Stimulated activated CD8-positive, alpha-beta memory T cell treated with anti-CD3 and anti-CD28 coated beads, Interleukin-7, amount 100 ng/mL, for 48 hours (primary cell): ENCODE measurements at places on chromosomes 12 and 14.

GRCh38 chr12:7072035-7072434 lies 11.5 kb downstream of the C1S start:
- DNase-seq: no peak

DNA sequence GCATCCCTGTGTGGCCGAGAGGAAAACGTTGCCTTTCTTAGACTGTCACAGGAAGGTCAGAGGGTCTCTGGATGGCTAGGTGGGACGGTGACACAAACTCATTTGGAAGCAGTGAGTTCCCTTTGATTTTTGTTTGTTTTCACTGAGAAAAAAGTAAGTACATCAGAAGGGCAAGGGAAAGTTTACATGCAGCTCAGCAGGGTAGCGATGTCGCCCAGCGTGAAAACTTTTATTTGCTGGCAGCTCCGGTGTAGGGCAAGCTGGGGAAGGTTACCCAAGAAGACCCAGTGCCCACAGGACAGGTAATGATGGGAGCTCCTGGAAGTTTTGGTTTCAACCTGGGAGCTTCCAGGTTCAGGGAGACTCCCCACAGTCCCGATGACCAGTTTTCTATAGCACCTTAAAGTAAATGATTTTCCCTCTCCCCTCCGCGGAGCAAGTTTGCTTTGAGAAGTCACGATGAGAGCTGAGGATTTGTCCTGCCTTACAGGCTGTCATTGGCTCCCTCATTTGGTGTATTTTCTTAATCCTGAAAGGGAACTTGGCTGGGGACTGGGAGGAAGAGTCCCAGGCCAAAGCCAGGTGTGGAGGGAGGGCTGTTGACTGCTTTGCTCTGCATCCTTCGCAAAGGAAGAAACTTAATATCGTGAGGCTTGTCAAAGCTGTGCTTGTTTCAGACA lies 64.7 kb upstream of the ESRRB start:
- no peak for DNase-seq

- no peak for DNase-seq
These were observed 1.1 kb downstream of the PAX9 start for GRCh38 chr14:36662543-36663403.

DNA sequence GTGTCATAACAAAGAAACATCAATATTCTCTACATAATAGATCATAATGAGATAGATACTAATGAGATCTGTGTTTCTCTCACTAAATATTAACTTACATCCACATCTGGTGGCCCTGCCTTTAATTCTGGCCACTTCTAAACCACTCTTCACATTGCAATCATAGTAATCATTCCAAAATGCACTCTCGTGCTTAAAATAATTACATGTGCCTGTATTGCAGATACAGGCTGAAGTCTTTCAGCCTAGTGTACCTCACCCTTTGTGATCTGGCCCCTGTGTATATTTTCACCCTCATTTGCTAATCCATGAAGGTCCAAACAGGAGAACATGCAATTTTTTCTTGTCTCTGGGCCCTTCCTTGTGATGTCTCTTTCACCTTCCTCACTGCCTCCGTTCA lies 108.0 kb downstream of the LIN7A start:
- no peak for DNase-seq

DNA sequence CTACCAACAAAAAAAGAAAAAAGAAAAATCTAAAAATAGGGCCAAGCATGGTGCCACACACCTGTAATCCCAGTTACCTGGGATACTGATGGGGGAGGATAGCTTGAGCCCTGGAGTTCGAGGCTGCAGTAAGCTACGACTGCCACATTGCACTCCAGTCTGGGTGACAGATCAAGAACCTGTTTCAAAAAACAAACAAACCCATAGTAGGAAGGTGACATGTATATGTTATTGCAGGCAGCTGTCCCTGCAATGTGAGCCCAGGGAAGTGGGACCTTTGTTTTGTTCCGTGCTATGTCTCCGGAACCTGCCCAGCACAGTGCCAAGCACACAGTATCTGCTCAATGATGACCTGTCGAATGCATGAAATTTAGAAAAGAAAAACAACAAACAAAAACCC lies 37.2 kb upstream of the YY1 start:
- DNase-seq: no peak

GRCh38 chr12:116159593-116160200 lies 117.8 kb downstream of the MED13L start:
- no peak for DNase-seq

GRCh38 chr12:93363841-93364297 lies 13.9 kb upstream of the NUDT4 start:
- DNase-seq: no peak

DNA sequence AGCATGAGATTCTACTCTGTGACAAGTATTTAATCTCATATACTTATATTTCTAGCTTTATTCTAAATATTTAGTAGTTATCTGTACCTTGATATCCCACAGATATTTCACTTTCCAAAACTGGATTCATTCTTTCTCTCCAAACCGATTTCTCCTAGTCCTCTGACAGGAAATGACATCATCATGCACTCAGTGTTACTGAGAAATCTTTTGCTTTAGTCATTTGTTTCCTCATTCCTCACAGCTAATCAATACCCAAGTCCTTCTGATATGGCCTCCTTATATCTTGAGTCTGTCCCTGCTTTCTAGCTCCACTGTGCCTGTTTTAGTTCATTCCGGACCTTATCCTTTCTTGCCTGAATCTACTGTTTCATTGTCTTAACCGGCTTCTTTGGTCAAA lies 39.4 kb upstream of the E2F7 start:
- no peak for DNase-seq

- DNase-seq: no peak
These were observed 5.9 kb upstream of the TEX22 start for GRCh38 chr14:105392131-105393090.

DNA sequence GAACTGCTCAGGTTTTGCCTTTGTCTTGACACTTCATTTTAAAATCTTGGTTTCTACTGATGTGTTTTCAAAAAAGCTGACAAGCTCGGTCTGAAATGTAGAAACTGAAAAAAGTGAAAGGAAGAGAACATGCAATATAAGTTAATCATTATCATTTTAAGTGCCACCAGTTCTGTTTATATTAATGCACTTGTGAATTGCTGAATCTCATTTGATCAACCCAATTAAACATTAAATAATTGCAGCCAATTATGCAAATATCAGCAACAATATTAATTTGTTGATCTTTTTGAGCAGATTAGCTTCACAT lies 133.8 kb downstream of the BCAT1 start:
- DNase-seq: no peak

GRCh38 chr12:87074781-87075180 lies 818.6 kb upstream of the MGAT4C start:
- no peak for DNase-seq

- no peak for DNase-seq
These were observed 591 bp upstream of the IRF9 start for GRCh38 chr14:24160499-24160849.

GRCh38 chr14:101991352-101991751 lies 27.0 kb downstream of the DYNC1H1 start:
- DNase-seq: no peak

DNA sequence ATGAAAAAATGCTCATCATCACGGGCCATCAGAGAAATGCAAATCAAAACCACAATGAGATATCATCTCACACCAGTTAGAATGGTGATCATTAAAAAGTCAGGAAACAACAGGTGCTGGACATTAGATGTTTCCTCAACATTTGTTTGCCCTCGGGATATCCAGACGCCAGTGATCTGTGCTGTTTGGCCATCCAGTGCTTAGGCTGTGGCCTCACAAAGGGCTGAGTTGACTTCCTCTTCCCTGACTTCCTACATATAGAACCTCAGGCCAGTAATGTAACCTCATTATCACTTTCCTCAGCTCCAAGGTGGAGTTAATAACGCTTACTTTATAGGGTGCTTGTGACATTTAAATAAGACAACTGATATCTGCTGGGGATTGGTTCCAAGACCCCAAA lies 51.8 kb downstream of the SLC15A5 start:
- DNase-seq: no peak

GRCh38 chr12:92295523-92295922 lies 149.9 kb upstream of the BTG1 start:
- no peak for DNase-seq

- no peak for DNase-seq
These were observed 82.2 kb downstream of the PTPRO start for GRCh38 chr12:15404485-15404884.

DNA sequence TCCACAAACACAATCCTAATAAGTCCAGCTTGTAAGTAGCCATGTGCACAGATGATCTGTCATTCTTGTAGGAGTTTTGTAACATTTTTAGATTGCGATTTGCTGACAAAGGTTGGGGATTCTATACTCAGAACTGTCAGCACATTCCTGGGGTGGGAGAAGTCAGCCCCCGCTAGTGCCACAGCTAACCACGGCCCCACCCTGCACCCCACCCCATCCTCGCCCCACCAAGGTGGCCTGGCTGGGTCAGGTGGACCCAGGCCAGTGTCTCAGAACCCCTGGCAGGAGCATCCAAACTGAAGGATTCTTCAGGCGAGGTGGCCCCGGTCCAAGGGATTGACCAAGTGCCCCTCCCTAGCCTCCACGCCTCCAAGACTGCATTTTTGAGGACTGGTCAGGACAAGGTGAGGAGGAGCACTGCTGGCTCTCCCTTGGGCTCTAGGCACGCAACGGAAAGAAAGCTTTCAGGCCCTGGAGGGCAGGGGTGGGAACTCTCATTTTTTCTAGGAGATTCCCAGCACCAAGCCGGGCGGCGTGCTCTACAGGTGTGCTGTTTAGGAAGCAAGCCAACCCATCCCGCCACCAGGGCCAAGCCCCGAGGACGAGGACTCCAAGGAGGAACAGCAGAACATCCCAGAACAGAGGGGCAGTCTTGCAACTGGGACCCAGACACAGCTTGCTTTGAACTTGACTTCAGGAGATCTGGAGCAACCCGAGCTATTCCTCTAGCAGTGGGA lies 172.8 kb downstream of the BCL11B start:
- no peak for DNase-seq
